ENCODE measurements at places on chromosomes 1 and 21. TPM values are rescaled to one million over a fixed set of nuclear protein-coding genes. Genes with fewer than 3 reads are reported as not detected.

CDC14A gene
- total RNA-seq = 8.9 TPM

TMEM269 gene
- 0.44 TPM for total RNA-seq

DNA sequence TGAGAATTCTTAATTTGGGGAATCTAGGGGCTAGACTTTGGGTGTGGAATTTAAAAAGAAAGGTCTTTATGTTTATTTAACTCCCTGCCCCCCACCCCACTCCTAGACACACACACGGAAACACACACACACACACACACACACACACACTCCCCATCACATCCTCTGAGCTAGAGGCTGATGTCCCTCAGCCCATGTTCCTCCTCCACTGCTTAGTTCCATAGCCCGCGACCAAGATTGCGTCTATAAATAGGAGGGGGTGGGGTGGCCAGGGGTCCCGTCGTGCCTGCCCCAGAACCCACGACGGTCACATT lies 655 bp upstream of the KIRREL1 start:
- no peak overlapping the region for H3K27ac ChIP-seq
- peaks cover 14% of the 10 kb centered on the region for H3K4me1 ChIP-seq
- DNase-seq = no peak
- no peaks in the 10 kb centered on the region for H3K27me3 ChIP-seq
- H3K36me3 ChIP-seq = no peaks in the 10 kb centered on the region

GRCh38 chr1:173043253-173043652 lies 7.5 kb downstream of the TNFSF18 start:
- H3K36me3 ChIP-seq = no peaks in the 10 kb centered on the region
- no peak overlapping the region for H3K27ac ChIP-seq
- H3K4me1 ChIP-seq = no peaks in the 10 kb centered on the region
- no peak overlapping the region for H3K4me3 ChIP-seq
- no peaks in the 10 kb centered on the region for H3K27me3 ChIP-seq

GRCh38 chr21:33843216-33843615 lies 72.4 kb downstream of the ATP5PO start:
- H3K4me1 ChIP-seq = no peaks in the 10 kb centered on the region
- H3K27me3 ChIP-seq = no peaks in the 10 kb centered on the region
- H3K4me3 ChIP-seq = no peak overlapping the region
- peaks cover 21% of the 10 kb centered on the region for H3K36me3 ChIP-seq
- DNase-seq = no peak

GRCh38 chr1:162300057-162300917 lies 76.4 kb downstream of the SPATA46 start:
- peaks cover 2% of the 10 kb centered on the region for H3K36me3 ChIP-seq
- no peak for DNase-seq
- H3K4me3 ChIP-seq = no peak overlapping the region
- no peak overlapping the region for H3K27ac ChIP-seq
- H3K27me3 ChIP-seq = no peaks in the 10 kb centered on the region

- H3K27ac ChIP-seq = no peak overlapping the region
- no peaks in the 10 kb centered on the region for H3K36me3 ChIP-seq
- H3K27me3 ChIP-seq = no peaks in the 10 kb centered on the region
- no peak overlapping the region for H3K4me3 ChIP-seq
- no peaks in the 10 kb centered on the region for H3K4me1 ChIP-seq
- no peak for DNase-seq
Observed at GRCh38 chr21:45800339-45801080, 157.0 kb downstream of the PCBP3 start.

Data from H9 (cell line).